ENCODE measurements at places on chromosomes 3 and 15. TPM values are rescaled to one million over a fixed set of nuclear protein-coding genes. Genes with fewer than 3 reads are reported as not detected.

ARPP21 gene
- total RNA-seq: not detected

DNA sequence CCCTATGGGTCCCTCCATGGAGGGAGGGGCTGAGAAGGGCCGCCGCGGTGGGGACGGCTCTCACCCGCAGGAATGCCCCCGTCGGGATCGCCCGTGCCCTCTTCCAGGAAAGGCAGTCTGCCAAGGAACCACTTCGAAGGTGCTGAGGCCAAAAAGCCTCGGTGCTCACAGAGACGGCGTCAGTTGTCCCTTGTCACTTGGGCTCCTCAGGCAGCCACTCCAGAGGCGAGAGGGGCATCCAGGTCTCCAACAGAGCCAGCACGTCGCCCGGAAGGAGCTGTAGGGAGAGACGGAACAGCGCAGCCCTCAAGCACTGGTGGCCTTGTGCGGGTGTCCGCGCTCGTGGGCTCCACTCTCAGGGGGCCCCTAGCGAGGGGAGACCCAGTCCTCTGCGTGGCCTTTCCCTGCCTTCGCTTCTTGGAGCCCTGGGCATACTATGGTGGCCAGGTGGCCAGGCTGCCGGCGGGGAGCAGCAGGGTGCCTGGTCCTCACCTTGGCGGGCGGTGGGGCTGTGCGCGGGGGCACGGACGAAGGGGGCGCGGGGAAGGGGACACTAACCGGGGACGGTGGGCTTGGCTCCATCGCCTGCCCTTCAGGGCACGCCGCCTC is 994 bp downstream of the MESP1 start:
- no peak for DNase-seq

DNA sequence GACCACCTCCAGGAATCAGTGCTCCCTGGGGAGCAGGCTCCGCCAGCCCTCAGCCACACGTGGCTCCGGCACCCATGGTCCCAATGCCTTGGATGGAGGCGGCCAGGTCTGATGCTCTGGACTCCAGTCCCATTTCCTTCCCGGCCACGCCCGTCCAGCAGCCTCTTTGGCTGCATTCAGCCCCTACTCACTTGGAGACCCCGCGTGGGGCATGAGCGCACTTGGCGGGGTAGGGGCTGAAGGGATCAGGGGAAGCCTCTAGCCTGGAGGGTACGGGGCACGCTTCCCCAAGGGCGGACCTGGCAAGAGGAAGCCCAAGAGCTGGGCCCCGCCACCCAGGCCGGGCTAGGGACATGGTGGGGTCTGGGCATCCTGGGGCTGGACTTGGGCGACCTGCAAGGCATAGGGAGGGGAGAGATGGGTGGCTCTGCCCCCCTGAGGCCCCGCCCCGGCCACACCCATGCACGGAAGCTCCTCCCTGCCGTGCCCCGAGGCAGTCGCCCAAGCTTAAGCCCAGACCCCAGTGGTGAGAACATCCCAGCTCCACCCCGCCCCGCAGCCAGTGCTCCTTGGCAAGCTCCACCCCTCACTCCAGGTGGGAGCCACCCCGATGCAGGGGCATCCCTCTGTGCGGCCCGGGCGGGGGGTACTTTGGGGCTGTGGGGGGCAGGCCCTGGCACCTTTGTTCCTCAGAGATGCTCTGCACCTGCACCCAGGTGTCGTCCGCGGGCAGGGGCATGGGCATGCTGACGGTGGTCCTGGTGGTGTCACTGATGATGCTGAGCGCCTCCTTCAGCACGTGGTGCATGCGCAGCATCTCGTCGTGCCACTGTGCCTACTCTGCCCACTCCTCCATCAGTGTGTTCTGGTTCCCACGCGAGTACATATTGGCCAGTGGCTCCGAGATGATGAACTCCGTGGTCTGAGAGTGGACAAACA is 163.5 kb downstream of the GOLGA6L4 start:
- DNase-seq: no peak

DNA sequence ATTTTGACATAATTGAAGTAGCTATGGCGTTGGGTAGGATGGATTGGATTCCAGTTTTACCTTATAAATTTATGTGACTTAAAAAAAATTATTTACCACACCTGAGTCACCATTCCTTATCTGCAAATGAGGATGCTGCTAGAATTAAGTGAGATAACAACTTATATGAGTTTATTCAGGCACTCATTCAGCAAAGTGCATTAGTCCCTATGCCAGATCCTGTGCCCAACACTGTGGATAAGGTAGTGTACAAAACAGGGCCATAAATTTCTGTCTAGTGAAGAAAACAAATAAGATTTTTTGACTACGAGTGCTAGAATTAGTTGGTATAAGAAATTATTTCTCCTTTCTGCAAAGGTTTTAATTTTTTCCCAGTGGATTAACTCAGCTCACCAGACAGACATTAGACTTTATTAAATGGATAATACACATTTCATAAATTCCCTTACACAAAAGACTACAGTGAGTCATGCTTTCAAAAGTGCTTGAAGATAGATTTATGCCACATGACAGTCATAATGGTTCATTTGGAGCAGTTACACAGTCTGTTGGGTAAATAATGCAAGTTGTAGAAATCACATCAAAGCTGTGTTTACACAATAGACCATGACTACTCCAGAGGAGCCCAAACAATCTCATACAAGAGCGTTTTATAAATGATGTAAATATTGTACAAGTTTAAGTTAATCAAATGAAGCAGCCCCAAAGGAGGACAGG is 129.9 kb upstream of the TGFBR2 start:
- peak; percentile 36 for DNase-seq

DNA sequence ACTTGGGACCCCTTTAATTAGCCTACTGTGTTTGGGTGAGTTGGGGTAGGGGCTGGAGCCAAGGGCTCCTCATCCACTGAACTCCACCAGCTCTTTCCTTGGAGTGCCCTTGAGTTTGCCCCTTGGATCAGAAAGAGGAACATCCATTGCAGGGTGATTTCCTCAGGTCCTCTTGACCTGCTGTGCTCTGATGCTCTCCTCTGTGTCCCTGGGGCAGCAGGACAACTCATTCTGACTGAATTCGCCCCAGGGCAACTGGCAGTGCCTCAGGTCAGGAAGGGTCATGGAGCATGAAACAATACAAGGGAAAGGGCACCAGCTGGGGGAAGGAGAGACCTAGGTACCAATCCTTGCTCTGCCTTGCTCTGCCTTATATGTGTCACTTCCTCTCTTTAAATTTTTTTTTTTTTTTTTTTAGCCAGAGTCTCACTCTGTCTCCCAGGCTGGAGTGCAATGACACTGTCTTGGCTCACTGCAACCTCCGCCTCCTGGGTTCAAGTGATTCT is 47.8 kb downstream of the BSN start:
- DNase-seq: peak; percentile 74

DNA sequence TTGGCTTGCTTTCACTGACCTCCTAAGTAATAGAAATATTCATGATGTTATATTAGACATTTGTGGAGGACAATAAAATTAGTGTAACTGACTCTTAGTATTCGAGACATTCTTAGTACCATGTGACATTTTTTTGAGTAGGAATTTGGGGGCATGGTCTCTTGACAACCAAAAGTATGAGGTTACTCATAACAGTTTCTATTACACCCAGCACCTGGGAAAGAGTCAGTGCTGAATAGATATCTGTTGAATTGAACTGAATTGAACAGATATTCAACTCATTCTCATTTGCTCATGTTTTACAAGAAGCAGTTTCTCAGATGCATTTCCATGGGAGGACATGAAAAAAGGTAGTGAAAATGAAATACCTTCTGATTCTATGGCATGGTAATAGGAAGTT is 84.4 kb downstream of the CMSS1 start:
- peak; percentile 82 for DNase-seq
